Activated CD8-positive, alpha-beta memory T cell treated with anti-CD3 and anti-CD28 coated beads for 4 hours (primary cell): ENCODE measurements at places on chromosomes 6 and 20.

DNA sequence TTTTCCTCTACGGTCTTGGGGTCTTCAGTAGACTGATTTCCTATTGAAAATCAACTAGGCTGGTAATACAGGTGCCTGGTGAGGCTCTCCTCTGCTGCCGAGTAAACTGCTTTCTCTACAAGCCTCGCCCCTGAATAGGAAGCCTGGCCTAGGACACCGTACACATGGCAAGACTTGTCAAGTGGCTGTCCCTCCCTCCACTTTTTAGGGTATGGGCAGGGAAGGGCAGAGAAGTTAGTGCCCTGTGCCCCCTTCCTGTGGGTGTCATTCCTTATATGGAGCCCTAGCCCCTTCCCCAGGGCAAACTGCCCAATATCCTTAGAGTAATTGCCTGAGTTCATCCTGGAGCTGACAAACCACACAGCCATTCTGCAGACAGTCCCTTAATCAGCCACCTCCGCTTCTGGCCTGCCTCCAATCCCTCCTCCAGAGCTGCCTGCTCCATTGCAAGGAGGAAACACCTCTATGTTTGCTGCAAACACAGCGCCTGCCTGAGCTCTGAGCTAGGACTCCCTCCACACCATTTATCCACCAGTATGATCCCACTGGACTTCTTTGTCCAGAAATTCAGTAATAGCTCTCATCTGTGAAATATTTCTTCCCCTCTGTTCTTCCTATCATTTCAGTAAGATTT is 93.1 kb downstream of the CHD6 start:
- no peak for DNase-seq

- no peak for DNase-seq
Observed at GRCh38 chr20:33846291-33846935, 35.3 kb downstream of the CHMP4B start.

GRCh38 chr20:23541330-23541729 is 27.0 kb downstream of the CST9L start:
- DNase-seq: no peak

DNA sequence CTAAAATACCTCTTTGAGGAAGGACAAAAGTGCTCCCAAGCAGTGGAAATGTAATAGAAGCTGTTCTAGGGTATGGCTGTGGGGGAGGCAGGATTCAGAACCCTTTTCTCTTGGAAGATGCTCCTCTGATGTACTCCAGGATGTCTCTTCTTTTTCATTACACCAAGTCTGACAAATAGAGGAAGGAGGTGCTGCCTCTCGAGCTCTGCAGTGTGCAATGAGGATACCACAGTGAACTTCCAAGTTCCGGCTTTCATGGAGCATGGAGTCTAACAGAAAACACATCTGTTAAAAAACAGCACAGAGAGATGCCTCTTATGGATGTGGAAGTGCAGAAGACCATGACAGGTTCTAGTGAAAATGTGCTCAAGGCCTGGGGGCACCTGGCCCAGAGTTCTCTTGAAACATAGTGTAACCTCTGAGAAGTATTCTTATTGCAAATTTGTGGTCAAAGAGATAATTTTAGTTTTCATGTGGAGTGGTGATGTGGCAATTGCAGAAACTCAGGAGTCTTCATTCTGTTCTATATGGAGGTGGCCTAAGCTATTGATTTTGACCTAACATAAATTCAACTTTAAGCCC is 362.0 kb upstream of the CITED2 start:
- DNase-seq: no peak

DNA sequence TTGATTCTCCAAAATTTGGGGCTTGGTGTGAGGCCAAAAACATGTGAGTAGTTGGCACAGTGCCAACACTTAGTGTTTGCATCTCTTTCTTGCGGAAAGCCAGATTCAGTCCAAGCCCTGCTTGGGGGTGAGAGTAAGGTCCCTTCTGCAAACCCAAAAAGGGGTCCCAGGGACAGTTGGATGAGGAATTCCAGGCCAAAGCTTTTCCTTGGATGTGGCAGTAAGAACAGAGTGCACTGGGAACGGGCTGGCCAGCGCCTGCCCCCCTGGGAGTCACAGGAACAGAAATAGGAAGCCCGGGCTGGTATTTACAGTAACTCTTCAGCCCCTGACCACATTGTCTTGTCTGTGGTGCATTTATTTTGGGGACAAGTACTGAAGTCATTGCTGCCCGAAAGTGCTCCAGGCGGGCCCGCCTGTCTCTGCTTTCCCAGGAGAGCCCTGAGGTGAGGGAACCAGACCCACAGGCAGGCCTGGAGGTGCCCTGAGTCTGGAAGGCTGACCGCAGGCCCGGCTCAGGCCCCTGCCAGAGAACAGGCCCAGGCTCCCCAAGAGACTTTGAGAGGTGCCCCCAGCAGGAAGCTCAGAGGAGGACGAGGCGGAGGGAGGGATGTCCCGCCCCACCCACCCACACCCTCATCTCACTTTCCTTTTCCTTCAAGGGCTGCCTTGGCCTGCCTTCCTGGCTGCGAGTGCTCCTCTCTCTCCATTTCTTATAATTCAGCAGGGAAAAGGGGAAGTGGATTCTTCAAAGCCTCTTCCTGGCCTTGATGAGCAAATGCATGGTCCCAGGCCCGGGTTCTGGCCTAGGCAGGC is 218.4 kb downstream of the MAFB start:
- DNase-seq: no peak

GRCh38 chr20:12086359-12086758 is 168.7 kb downstream of the BTBD3 start:
- DNase-seq: no peak

GRCh38 chr6:116385459-116385802 is 14.7 kb downstream of the DSE start:
- DNase-seq: no peak

DNA sequence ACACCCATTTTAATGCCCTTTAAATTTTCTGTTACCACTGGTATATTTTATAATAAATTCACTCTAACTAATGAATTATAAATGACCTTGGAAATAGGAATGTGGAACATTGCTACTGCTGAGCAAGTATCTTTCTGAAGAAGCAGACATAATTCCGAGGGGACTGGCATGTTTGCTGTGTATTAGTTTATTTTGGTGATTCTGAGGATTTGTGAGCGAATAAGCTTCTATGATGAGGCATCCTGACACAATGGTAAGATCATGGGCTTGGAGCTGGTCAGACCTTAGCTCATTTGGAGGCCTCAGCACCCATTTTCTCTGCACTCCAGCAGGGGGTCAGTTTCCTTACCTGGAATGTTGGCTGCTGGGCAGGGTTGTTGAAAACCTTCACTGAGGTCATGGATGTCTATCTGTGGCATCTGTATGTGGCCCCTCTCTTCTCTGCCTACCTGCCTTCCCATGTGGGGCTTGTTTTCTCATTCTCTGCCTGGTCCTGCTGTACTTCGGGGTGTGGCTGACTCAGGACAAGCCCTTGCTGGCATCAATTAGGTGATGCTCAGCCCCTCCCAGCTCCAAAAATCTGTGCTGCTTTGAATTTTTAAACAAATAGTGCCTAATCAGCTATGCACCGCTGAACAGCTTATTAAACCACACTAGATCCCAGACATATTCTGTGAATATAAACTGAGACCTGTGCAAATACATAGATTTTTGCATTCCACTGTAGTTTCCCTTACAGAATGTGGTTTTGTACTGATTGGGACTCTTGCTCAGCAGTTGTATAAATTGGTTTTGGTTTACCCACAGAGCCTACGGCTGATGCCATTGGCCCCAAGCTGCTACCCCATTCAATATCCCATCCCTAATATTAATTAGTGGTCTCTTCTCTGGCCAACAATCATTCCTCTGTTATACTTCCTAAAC is 10.7 kb downstream of the ARID1B start:
- no peak for DNase-seq

- DNase-seq: peak; percentile 34
Observed at GRCh38 chr6:41278699-41279405, 7.6 kb downstream of the TREM1 start.

GRCh38 chr6:118894425-118895260 is 691 bp downstream of the ASF1A start:
- peak; percentile 25 for DNase-seq

DNA sequence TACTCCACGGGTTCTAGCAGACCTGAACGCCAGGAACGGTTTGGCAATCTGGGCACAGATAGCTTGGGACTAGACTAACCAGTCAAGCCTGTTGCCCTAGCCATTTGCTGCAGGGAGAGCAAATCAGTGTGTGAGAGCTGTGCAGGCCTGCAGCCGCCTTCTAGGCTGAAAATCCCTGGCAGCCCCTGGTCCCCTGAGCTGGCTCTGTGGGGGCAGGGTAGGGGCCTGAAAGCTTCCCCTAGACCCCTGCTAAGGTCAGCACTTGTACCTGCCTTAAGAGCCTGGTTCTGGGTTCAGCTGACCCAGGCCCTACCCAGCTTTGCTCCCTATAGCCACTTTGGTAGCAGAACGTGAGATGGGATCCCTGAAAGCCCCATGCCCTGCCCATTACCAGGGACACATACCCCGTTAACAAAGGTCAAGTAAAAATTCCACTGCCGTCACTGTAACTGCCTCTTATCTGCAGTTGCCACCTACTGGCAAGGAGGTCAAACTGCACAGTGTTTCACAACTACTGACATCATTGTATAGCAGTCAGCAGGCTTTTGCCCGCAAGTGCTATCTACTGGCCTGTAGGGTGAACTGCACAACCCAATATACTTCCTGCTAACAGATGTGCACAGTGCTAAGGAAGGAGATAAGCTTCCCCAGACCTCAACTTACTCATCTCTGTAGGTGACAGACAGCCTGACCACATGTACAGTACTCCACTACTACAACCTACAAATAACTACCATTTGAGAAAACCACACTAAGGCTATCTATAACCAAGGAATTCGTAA is 95.1 kb upstream of the OLIG3 start:
- DNase-seq: peak; percentile 15

DNA sequence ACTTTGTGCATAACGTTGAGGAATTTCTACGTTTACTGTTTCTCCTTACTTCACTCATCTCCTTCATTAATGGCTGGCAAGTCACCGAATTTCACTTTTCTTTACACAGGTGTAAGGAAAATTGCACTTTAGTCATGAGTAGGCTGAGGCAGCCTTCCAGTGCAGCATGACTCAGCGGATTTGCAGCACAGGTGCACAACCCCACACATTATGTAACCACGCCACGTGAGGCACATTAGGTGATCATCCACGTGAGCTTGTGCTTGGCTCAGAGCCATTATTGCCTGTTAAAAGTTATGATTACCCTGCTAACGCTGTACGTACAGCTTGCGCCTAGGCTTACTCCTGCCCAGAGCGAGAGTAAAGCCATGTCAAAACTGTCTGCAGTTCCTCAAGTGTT is 158.8 kb downstream of the NKAIN2 start:
- DNase-seq: no peak
